DMS53 (cell line): ENCODE measurements at places on chromosomes 1 and 21.

DNA sequence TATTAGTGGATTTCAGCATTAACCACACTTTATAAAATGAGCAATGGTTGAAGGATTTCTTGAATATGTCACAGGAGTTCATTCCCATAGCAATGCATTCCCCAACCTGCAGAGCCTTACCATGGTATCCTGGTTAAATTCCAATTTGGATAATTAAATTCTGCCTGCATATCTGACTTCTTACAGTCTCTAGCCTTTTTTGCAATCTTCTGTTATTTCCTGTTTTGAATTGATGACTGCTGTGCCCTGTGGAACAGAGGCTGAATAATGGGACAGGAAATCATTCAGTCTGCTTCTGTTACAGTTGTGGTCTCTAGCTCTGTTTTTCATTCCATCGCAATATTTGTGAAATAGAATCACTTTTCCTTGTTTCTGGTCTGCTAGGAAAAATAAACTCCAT, 1823.9 kb downstream of the PLA2G4A start:
- DNase-seq: no peak

GRCh38 chr1:23927097-23927496, 13.9 kb upstream of the CNR2 start:
- no peak for DNase-seq

- no peak for DNase-seq
Observed at GRCh38 chr1:60655679-60656355, 426.5 kb upstream of the NFIA start.

GRCh38 chr1:208000504-208000903, 89.6 kb upstream of the CD34 start:
- DNase-seq: no peak

DNA sequence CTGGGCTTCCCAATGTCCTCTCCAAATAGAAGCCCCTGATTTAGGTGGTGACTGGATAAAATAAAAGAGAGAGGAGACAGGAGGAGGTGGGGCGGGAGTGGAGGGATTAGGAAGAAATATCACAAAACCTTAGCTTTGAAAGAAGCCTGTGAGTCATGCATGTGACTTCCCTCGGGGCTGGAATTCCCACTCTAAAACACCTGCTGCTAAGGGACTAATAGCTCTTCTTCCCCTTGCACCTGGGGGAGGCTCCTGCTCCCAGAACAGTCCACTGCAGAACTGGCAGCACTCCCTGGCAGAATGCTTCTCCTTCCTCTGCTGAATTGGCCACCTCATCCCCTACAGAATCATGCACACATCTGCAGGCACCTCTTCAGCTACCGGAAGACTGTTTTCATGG, 207.2 kb downstream of the ATG4C start:
- DNase-seq: peak; percentile 88

GRCh38 chr1:224517171-224517570, 82.6 kb upstream of the WDR26 start:
- no peak for DNase-seq
